ENCODE measurements at places on chromosomes 16 and 17.

- DNase-seq, result no peak
These were observed 67.2 kb upstream of the CLEC3A start for GRCh38 chr16:77955127-77955526.

GRCh38 chr17:6209829-6210228 lies 139.7 kb downstream of the WSCD1 start:
- no peak for DNase-seq

DNA sequence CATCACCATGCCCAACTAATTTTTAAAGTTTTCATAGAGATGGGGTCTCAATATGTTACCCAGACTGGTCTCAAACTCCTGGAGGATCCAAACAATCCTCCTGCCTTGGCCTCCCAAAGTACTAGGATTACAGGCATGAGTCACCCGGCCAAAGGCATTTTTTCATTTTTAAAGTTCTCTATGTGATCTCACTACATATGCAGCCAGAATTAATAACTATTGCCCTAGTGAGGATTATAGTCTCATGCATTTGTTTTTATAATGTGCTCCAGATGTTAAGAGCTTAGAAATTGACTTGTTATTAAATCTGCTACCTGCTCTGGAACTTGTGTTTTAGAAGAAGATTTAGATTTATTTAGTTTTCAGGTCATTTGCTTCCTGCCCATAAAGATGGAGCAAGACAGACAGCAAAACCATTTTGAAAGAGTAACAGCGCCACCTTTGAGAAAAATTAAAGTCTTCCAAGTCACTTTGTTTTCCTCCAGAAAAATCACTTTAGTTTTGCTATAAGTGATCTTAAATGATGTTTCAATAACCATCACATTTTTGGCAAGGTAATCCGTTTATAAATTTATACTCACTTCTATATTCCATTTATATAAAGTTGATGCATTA lies 79.5 kb downstream of the CA4 start:
- DNase-seq, result no peak

GRCh38 chr17:36197387-36197703 lies 787 bp upstream of the CCL3L1 start:
- DNase-seq, result no peak

DNA sequence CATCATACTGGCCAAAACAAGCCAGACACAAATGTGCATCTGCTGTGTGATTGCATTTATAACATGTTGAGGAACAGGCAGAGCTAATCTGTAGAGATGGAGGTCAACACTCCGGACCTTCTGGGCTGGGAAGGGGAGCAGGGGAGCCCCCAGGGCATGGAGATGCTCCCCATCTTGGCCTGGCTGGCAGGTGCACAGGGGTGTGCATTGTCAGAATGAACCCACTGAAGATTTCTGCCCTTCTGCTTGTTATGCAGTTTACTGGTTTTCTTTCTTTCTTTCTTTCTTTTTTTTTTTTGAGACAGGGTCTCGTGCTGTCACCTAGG lies 146.9 kb downstream of the CMIP start:
- no peak for DNase-seq

All from SW480 (cell line).